Body of pancreas (tissue), 4 donors: ENCODE measurements at places on chromosomes 11 and 22.

DNA sequence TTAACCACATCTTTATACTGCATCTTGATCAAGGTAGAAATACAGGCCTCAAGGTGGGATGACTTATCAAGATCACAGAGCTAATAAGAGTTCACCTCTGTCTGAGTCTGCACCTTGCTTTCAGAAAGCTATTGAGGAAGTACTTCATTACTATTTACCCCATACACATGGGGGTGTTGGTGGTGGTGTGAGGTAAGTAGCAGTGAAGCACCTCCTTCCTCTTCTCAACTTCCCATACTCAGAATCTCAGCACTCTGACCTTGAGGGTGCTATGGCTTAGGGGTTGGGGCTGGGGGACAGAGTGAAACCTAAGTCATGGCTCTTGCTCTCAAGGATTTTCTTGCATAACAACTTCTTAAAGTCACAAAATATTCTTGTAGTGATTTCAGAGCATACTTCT lies 56.9 kb downstream of the ME3 start:
- H3K36me3 ChIP-seq, result no peaks in the 10 kb centered on the region
- no peak overlapping the region for H3K27ac ChIP-seq

- H3K27me3 ChIP-seq, result no peaks in the 10 kb centered on the region
- no peaks in the 10 kb centered on the region for H3K4me1 ChIP-seq
- no peak for DNase-seq
Observed at GRCh38 chr11:115146425-115146824, 357.8 kb downstream of the CADM1 start.

GRCh38 chr11:126451211-126451802 lies 95.8 kb downstream of the ST3GAL4 start:
- H3K27ac ChIP-seq, result no peak overlapping the region
- H3K4me3 ChIP-seq, result no peak overlapping the region
- H3K27me3 ChIP-seq, result no peaks in the 10 kb centered on the region
- DNase-seq, result no peak
- no peaks in the 10 kb centered on the region for H3K4me1 ChIP-seq

- no peak overlapping the region for H3K4me3 ChIP-seq
- DNase-seq, result no peak
- H3K36me3 ChIP-seq, result peaks cover 19% of the 10 kb centered on the region
- H3K4me1 ChIP-seq, result peaks cover 16% of the 10 kb centered on the region
Observed at GRCh38 chr11:61133956-61134662, 27.1 kb downstream of the VPS37C start.
